ENCODE measurements at places on chromosomes 6 and 20.

GRCh38 chr6:161367472-161367871 is 93.6 kb upstream of the AGPAT4 start:
- DNase-seq = no peak

DNA sequence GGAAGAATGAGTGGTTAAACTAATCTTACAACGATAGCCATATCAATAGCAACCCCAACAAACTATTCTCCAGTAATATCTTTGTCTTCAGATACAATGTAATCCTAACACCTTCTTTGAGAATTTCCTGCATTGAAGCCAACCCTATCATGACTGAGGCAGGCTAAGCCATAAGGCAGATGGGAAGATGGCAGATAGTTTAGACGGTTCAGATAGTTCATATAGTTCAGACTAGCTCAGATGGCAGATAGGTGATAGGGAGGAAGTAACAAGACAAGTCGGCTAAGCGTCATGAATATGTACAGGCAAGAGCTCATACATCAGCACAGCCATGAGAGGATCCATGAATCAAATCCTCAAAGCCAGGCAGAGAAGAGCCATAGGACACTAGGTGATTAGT is 39.1 kb upstream of the BEND6 start:
- DNase-seq = no peak

DNA sequence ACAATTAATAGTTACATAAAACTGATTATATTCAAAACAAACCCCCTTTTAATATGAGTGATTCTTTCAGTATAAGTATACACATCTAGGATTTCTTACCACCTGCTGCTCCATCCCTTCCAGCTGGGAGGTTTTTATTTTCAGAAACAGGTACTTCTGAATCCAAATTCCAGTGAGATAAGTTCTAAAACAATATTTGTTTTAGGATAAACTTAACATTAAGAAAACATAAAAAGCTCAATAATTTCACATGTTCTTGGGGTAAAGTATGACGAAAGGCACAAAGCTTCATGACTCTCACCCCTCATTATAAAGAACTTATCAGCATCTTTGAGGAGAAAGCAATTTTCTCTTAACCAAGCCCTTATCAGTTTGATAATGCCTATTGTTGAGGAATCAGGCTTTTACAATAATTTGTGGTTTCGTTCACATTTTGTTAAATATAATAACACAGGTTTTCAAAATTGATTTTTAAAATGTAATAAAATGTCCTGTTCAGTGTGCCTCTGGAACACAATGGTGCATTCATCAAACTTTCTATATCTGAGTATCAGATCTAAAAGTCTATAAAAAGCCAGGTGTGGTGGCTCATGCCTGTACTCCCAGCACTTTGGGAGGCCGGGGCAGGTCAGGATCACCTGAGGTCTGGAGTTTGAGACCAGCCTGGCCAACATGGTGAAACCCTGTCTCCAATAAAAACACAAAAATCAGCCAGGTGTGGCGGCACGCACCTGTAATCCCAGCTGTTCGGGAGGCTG is 4.3 kb downstream of the FAM217A start:
- no peak for DNase-seq

- DNase-seq = no peak
These were observed 10.8 kb upstream of the OR2B2 start for GRCh38 chr6:27922949-27923348.

DNA sequence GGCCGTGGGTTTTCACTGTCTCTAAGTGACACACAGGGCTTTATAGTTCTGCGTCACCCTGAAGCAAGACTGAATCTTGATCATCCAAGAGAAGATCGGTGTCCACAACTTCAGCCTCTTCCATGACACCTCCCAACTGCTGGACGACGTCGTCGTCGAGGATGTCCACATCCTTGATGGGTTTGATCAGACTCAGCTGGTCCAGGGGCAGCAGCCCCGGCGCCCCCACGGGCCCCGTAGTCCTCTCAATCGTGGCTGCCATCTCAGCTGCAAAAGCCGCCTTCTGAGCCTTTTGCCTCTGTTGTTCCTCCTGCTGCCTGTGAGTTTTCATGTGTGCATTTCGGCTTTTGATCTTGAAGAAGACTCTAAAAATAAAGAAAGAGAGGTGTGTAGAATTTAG is 10.6 kb upstream of the MRPS10 start:
- DNase-seq = no peak

- no peak for DNase-seq
These were observed 4.0 kb upstream of the LIN28B start for GRCh38 chr6:104952911-104953399.

DNA sequence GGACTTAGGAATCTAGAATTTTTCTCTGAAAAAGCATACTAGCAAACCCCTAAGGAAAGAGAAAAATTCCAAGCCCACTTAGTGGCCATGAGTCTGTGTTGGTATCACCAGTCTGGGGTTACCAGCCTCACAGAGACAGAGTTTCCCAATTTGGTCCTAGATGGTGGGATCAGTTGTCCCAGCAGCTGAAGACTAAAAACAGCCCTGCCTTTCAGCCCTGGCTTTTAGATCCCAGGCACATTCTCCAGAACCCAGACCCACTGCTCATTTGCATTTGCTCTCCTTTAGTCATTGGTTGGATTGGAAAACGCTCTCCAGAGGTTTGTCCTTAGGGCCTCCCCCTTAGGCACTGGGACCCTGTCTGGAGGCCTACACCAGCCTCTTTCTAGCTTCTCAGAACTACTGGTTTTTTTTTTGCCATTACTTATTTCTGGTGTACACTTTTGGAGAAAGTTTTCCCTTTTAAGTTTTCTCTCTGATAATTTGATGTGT is 39.1 kb upstream of the FOXO3 start:
- DNase-seq = no peak

- DNase-seq = no peak
These were observed 90.9 kb upstream of the MC3R start for GRCh38 chr20:56157530-56158203.

- no peak for DNase-seq
These were observed 8.0 kb downstream of the INSM1 start for GRCh38 chr20:20375862-20376261.

DNA sequence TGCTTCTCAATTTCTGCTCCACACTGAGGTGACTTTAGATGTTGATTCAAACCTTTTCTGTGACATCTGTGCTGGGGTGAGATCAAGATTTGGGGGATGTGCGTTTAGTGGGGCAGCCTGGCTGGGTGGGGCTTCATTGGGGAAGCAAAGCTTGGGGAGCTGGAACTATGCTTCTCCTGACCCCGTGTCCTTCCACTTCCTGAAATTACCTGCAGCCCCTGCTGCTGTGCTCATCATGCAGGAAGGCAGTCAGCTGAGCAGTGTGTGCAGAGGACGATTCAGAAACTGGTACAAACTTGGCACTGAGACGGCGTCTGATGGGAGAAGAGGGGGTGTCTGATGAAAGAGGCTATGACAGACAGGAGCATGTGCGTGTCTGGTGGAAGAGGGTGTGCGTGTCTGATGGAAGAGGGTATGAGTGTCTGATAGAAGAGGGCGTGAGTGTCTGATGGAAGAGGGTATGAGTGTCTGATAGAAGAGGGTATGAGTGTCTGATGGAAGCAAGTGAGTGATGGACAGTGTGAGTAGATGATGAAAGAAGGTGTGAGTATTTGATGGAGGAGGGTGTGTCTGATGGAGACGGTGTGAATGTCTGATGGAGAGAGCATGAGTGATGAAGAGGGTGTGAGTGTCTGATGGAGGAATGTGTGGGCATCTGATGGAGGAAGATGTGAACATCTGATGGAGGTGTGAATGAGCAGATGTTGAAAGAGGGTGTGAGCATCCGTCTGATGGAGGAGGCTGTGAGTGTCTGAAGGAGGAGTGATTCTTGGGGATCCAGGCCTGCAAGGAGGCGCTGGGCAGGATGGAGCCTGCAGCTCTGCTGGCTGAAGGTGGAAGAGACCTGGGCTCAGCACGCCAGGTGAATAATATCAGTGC is 103.4 kb downstream of the SYCP2 start:
- no peak for DNase-seq

DNA sequence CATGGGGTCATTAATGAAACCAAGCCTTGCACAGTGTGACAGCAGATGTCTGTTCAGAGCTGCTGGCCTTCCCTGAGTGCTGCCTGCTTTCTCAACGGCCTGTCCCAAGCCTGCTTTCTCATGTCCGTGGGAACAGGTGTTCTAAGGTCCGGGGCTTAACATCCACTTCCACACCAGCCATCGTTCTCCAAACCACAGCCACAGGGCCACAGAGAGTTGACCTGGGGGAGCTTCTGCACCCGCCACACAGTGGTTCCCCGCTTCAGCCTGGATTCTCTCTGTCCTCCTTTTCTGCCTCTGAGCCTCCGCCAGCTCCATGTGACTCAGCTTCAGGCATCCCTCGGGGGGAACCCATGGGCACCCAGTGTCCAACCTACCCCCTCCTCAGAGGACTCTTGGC is 26.9 kb upstream of the PPP1R3G start:
- no peak for DNase-seq

DNA sequence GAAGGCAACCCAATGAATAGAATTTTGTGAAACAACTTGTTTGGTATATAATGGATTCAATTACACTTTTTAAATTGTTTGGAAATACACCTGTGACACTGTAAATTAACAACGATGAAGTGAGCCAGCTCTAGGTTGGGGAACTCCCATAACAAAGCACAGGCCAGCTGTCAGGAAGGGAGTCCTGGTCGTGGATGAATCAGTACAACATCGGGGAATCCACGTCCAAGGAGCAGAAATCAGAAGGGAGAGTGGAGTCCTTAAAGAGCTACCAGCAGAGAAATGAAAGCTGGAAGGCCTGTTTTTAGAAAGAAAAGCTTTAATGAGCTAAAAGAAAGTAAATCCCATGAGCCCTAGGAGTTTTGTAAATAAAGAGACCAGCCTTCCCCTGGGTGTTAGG is 223.1 kb upstream of the SLC35B3 start:
- DNase-seq = no peak

DNA sequence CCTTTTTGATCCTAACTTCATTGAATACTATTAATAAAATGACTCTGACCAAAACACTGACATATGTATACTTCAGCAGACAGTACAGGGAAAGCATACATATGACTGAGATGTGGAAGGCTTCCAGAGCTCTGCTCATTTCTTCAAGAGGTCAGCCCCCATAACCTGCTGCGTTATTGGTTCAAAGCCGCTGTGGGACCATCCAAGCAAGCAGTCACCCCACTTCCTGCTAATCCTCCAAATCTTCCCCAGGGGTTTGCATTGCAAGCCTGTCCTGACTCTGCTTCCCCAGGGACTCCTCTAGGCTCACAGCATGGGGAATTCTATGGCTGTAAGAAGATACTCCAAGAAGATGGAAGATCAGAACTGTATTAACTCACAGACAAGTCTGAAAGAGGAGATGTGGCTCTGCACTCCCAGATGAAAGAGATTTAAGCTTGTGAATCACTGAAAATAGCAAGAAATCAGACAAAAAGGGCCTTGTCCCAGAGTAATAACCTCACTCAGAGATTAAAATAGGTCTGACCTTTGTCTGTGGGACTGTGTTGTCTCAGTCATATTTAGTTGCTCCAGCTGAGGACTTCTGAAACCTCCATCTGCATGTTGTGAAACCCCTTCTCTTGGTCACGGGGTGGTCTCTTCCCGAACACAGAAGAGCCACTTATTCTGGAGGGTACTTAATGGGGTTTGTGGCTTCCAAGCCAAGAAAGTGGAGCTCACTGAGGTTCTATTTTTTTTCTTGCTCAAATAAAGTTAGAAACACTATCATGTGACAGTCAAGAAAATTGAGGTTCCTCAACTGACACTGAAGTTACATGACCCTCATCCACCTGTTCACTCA is 101.5 kb upstream of the MARCKS start:
- DNase-seq = no peak

DNA sequence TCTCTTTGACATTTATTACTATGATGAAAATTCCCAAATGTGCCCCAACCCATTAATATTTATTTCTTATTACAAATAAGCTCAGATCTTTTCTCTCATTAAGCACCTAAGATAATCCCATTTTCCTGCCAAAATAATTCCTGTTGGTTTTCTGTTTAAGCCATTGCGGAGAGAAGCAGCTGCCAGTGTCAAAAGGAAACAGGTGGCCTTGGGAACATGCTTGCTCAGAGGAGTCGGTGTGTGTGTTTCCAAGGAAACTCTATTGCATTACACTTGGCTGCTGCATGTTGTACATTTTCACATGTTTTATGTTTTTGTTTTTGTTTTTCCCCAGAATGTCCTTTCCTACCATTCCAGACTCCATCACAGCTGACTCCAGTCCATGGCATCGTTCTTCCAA is 56.4 kb downstream of the CD24 start:
- DNase-seq = no peak

DNA sequence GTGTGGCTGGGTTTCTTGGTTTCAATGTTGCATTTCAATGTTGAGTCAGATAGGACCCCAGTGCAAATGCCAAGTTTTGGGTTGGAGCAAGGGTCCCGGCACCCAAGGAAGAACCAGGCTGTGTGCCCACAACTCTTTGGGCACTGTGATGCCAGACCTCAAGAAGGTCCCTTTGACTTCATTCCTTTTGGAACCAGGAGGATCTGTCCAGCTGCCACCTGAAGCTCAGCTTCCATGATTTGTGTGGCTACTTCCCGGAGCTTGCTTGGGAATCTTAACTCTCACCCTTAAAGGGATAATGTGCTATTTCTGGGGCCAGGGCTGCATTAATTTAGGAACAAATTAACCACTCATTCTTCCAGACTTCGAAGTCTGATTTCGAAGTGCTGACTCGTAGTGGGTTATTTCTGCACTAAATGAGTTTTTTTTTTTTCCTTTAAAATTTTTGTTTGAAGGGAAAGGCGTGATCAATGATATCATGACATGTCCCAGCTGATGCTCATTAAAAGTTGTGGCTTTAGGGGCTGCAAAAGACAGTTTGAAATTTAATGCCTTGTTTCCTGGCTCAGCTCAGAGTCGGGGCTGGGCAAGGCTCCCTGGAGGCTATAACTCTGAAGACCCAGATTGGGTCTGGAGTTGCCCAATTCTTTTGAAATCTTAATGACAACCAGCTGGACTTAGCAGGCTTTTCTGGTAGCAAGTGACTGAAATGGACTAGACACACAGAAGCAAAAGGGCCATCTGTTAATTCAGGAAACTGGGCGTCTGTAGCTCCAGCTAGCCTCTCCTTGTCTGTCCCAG is 24.0 kb upstream of the PHACTR3 start:
- DNase-seq = no peak

GRCh38 chr6:13260101-13260598 is 68.2 kb downstream of the TBC1D7 start:
- no peak for DNase-seq

DNA sequence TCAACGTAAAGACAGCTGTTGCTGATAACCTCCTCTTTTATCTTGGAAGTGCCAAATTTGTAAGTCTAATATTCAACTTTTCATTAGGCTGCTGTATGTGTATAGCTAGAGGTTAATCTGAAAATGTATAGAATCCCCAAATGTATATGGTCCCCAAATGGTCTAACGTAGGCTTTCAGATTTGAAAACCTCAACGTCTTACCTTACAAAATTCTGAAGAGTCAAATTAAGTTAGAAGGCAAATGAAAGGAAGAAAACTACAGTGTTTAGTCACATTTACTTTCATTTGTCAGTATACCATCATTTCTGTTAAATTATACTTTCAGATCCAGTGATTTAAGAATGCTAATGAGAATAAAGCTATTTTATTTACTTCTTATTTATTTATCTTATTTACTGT is 256.9 kb downstream of the ARHGAP18 start:
- no peak for DNase-seq

- no peak for DNase-seq
These were observed 12.2 kb downstream of the GABRR2 start for GRCh38 chr6:89302936-89303335.

All from cortex of kidney (tissue), 1 donor.